ENCODE measurements at places on chromosomes 13 and 19.
A peak's percentile ranks its signal among the peaks of the same experiment; 100 is the strongest.

DNA sequence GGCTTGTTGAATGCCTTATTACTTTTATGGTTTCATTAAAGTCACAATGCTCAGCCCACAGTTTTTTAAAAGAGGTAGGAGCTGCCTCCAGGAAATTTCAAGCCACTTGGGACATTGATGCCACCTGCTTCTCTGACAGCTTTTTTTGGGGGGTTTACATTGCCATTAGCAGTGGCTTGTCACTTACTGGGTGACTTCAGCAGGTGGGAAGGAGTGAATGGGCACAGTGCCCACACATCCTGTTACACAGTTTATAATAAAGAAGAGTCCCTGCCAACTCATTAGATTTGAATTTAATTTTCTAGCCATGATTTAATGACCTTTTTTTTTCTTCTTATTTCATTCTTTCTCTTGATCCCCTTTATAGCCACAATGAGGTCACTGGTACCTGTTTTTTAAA lies 61.0 kb downstream of the NHLRC3 start:
- no peak for DNase-seq

- no peak for DNase-seq
Observed at GRCh38 chr13:32804673-32805230, 211.5 kb upstream of the KL start.

DNA sequence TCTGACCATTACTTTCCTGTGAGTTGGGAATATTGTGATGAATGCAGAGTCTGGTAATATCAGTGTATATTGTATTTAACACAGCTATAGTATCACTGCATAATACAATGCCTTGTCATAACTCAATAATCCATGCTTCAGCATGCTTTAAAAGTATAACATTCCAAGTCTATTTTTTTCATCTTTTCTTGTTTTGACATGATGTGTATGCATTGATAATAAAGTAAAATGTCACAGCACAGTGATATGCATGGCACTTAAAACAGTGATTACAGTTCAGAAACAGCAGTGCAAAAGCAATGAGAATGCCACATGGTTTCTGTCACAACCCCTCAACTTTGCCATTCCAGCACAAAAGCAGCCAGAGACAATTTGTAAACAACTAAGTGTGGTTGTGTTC lies 17.8 kb downstream of the KATNAL1 start:
- no peak for DNase-seq

DNA sequence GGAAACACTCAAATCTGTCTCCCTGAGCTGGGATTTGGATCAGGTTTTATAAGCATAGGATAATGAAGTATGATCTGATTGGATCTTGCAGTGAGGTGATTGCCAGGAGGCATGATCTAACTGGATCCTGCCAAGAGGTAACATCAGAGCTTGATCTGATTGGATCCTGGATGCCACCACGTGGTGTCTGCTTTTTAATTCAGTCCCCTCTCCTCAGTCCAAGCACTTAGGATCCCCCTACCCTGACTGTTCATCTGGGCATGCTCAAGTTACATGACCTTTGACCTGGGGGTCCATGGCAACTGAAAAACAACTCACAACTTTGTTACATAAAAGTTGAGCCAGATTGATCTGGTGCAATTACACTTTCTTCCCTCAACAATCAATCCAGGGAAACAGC lies 47.5 kb upstream of the LSM14A start:
- DNase-seq, result no peak

- no peak for DNase-seq
Observed at GRCh38 chr19:15144046-15144646, 36.9 kb downstream of the SYDE1 start.

GRCh38 chr19:11736696-11737095 lies 2.0 kb downstream of the ZNF823 start:
- no peak for DNase-seq

DNA sequence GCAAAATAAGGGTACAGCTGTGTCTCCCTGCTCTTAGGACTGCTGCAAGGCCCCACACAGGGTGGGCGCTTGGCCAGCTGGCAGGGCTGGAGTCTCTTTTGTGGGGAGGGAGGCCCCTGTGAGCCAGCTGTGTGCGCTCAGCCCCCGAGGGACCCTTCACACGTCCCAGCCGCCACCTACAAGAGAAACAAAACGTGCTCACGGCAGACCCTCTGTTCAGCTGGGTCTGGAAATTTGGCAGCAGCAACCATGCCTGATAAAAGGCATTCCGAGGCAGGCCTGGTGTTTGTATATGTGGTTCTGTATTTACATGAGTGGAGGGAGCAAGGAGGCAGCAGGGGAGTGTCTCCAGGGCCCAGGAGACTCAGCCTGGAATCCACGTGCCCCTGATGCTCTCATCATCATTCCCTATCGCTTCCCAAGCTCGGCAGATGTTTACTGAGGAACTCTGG lies 49.7 kb downstream of the CRTC1 start:
- no peak for DNase-seq

- DNase-seq, result no peak
Observed at GRCh38 chr19:6730153-6730804, 7.1 kb downstream of the GPR108 start.

- no peak for DNase-seq
Observed at GRCh38 chr19:55549500-55550320, 4.4 kb upstream of the SBK3 start.

DNA sequence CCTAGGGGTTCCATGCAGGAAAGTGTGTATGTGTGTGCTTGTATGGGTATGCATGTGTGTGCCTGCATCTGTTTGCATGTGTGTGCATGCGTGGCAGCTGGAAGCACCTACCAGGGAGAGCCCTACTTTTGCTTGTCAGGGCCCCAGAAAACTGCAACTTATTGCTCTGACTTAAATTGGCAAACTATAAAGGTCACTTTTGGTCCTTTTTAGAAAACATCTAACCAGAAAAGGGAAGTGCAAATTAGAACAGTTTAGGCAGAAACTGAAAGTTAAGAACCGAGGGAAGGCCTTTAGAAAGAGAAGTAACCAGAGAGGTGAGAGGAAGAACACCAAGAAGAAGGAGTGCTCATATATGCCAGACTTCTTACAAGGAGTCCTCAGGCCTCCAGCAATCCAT lies 32.5 kb downstream of the DLEU7 start:
- no peak for DNase-seq

GRCh38 chr13:73258406-73258805 lies 199.6 kb downstream of the KLF5 start:
- no peak for DNase-seq

DNA sequence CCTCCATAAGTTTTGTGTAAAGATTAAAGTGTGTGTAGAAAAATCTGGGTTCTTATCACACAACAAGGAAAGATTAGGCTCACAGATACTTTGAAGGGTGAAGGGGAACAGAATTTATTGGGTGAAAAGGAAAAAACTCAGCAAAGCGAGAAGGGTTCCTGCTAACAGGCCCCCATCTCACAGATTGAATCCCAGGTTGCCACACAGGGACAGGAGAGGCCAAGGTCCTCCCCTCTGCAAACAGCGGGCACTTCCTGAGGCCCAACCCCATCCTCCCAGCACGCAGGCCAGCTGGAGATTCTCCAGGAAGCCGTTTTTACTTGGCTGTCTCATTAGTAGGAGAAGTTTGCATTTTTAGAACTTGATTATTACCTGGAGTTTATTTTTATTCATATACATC lies 15.2 kb upstream of the ERCC5 start:
- DNase-seq, result no peak

- no peak for DNase-seq
Observed at GRCh38 chr13:68304286-68304893, 1074.3 kb upstream of the PCDH9 start.

DNA sequence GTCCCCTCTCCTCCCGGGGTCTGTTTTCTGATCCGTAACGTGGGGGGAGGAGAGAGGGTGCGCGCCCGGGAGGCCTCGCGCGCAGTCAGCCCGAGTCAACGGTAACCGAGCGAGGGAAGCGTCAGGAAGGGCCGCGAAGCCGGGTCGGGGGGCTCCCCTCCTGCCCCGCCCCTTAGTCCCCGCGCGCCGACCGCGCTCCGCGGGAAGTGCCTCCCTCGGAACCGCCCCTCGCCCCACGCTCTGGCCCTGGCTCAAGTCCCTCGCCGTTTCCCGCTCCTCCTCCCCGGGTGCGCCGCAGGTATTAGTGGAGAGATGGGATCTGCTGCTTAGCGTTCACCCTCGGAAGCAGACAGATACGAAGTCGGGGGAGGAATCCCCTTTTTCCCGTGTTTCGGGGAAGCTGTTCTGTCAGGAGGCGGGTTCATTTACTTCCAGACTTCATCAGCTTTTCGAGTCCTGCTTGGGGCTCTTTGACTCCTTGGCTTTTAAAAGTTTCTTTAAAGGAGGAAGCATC lies 770 bp downstream of the HNRNPM start:
- DNase-seq, result peak; percentile 22

- peak; percentile 67 for DNase-seq
Observed at GRCh38 chr19:2578901-2579677, 103.2 kb downstream of the GADD45B start.

- no peak for DNase-seq
Observed at GRCh38 chr19:18049385-18049784, 37.3 kb downstream of the IL12RB1 start.

- peak; percentile 88 for DNase-seq
Observed at GRCh38 chr19:45439569-45440258, 16.0 kb upstream of the ERCC1 start.

- no peak for DNase-seq
Observed at GRCh38 chr13:93235258-93236015, 8.8 kb downstream of the GPC6 start.

DNA sequence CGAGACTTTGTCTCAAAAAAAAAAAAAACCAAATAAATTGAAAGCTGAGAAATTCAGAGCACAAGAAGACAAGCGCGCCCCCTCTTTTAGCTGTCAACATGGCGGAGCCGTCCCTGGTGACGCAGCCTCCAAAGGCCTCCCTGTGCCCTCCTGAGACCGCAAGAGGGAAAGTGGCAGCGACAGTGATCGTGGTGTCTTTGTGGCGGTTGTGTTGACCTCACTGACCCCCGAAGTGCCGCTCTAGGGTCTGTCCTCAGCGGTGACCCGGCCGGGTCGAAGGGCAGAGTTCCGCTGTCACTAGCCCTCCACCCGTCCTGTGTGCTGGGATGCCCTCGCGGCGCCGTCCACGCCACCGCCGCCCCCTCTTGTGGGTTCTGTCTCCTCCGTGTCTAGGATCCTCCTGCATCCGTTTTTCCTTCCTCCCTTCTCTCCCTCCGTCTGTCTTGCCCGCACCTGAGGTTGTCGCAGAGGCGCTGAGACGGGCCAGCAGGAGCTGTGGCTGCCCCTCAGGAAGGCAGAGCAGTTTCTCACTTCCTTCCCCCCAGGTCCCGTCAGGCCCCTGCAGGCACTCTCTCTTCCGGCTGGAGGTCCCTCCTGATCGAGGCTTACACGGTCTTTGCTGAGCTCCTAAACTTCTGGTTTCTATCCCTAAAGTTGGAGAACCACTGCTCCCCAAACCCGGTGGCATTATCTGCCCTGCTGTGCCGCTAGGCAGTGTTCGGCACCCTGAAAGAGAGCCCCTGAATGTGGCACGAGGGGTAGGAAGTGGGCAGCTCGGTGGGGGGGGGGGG lies 7.2 kb downstream of the UHRF1 start:
- DNase-seq, result peak; percentile 42

- no peak for DNase-seq
Observed at GRCh38 chr13:97364827-97365226, 69.1 kb upstream of the RAP2A start.

DNA sequence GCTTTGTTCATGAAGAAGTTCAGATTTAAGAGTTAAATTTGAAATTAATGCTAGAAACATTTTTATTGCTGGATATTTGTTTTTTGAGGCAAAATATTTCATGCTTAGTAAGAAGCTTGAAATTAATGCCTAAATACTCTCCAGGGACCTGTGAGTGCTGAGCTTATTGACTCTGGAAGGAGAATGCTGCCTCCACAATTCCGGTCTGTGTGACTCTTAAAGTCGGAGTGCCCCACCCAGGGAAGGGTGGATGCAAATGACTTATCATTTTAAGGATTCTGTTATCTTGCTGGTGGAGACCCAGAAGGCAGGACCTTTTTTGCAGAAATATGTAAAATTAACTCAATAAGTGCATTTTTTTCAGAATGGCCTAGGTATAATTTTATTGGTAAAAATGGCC lies 143.8 kb upstream of the RXFP2 start:
- DNase-seq, result no peak

DNA sequence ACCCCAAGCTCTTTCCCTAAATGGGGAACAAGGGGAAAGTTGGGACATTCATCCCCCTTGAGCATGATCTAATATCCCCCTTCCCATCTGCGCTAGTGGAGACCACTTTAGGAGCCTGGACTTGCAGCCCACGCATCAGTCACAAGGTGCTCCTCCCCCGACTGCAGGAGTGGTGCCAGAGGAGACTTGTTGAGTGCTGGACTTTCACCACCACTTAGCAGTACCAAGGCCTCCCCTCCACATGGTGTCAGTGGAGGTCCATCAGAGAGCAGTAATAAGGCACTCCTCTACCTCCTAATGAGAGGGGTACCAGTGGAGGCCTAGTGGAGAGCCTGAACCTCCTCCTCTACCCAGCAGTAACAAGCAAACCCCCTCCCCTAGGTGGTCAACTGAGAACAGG lies 22.5 kb downstream of the CAB39L start:
- DNase-seq, result peak; percentile 28

- no peak for DNase-seq
Observed at GRCh38 chr13:40635315-40635995, 31.0 kb downstream of the FOXO1 start.

GRCh38 chr13:32314271-32315237 lies 609 bp downstream of the ZAR1L start:
- peak; percentile 78 for DNase-seq

- peak; percentile 93 for DNase-seq
Observed at GRCh38 chr19:662962-663681, at the start of gene RNF126. TSS of gene RNF126 (minus strand) at chr19:663214. CDS start at chr19:663121, 93 bp downstream.

- no peak for DNase-seq
Observed at GRCh38 chr13:95710313-95710712, 33.4 kb downstream of the DNAJC3 start.

- DNase-seq, result peak; percentile 25
Observed at GRCh38 chr13:111184458-111185401, 69.6 kb downstream of the ARHGEF7 start.

GRCh38 chr13:45299194-45299593 lies 41.8 kb downstream of the TPT1 start:
- DNase-seq, result no peak

GRCh38 chr13:99357941-99358340 lies 50.7 kb upstream of the GPR183 start:
- DNase-seq, result no peak

DNA sequence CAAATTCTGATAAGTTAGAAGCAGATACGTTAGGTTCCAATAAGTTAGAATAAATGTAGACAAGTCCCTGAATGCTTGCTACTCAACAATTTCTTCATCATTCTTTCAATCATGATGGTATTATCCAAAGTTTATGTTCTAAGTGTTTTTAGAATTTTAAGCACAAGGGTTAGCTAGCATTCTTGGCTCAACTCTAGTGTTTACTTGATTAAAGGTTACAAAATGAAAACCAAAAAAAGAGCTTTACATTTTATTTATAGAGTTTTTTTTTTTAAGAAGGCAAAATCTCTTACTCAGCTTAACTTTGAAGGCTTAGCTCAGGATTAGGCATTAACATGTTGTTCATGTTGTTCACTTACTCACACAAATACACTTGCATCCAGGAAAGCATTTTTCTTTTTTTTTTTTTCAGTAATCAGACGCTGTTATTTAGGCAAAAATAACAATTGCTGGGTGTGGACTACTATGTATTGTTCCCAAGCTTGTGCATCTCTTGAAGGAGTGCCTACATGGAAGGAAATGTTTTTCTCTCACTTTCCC lies 420.6 kb downstream of the DCT start:
- no peak for DNase-seq
